Muscle of arm (tissue), 14 donors: ENCODE measurements at places on chromosomes 3 and 15.
A peak's percentile ranks its signal among the peaks of the same experiment; 100 is the strongest.

DNA sequence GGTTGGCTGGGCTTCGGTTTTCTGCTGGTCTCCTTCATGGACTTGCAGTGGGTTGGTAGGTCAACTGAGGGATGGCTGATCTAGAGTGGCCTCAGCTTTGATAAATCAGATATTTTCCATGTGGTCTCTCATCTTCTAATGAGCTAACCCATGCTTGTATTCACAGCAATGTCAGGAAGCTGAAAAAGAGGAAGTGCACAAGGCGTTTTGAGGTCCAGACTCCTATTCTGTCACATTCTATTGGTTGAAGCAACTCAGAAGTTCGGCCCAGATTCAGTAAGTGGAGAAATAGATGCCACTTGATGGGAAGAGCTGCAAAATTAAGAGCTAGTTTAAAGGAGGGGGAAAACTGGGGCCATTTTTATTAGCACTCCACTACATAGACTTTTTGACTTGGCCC lies 361.2 kb downstream of the DIPK2A start:
- DNase-seq, result no peak

GRCh38 chr3:45670991-45671390 lies 18.2 kb upstream of the SACM1L start:
- peak; percentile 73 for DNase-seq

GRCh38 chr3:138060792-138061191 lies 50.8 kb downstream of the CLDN18 start:
- DNase-seq, result no peak

DNA sequence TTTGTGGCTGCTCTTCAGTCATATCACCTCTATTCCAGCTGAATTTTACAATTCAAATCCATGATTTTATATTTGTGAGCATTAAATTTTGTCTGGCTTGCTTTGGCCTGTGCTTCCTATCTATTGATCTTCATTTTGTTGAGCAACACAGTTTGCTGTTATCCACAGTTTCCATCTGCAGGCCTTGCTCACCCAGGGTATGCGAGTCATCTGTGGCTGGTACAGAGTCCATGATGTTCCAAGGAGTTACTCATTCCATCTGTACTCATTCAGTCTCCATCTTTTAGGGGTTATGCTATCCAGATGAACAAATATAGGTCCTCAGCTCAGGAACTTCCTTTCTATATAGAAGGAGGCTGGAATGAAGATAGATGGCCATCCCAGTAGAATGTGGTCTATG lies 70.1 kb upstream of the CCK start:
- no peak for DNase-seq

GRCh38 chr15:94375997-94376396 lies 144.6 kb downstream of the MCTP2 start:
- DNase-seq, result no peak

GRCh38 chr3:16849795-16850194 lies 35.0 kb upstream of the PLCL2 start:
- DNase-seq, result no peak

- no peak for DNase-seq
These were observed 102.0 kb upstream of the MYRIP start for GRCh38 chr3:39707314-39707909.

DNA sequence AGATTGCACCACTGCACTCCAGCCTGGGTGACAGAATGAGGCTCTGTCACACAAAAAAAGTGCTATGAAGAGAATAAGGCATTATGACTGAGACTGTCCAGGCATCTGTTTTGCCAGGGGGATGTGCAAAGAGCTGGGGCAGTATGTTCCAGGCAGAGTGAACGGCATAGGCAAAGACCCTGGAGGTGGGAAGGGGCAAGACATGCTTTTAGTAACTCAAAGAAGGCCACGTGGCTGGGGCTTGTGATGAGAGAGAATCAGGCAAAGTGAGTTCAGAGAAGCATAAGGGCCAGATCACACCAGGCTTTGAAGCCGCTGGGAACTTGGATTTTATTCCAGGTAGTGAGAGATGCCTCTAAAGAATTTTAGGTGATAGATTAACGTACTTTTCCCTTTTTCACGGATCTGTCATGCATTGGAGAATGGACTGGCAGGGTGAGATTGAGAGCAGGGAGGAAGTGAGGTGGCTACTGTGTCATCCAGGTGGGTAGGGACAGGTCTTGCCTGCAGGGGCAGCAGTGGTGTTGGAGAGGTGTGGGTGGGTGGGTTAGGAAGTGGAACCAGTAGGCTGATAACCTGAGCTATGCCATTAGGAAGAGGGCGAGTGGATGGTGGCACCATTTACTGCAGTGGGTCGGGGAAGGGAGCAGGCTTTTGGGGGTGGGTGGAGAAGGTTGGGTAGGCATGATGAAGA lies 31.7 kb downstream of the ATP2B2 start:
- DNase-seq, result no peak

DNA sequence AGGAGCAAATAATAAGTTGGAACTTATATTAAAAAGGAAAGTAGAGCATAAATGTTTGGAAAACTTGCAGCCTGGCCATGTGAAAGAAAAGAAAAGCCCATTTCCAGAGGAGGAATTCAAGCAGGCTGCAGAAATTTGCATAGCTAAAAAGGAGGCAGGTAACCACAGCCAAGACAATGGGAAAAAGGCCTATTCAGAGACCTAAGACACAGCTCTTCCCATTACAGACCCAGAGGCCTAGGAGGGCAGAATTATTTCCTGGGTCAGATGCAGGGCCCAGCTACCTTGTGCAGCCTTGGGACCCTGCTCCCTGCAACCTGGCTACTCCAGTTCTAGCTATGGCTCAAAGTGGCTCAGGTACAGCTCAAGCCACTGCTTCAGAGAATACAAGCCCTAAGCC lies 234.6 kb upstream of the BCHE start:
- no peak for DNase-seq

DNA sequence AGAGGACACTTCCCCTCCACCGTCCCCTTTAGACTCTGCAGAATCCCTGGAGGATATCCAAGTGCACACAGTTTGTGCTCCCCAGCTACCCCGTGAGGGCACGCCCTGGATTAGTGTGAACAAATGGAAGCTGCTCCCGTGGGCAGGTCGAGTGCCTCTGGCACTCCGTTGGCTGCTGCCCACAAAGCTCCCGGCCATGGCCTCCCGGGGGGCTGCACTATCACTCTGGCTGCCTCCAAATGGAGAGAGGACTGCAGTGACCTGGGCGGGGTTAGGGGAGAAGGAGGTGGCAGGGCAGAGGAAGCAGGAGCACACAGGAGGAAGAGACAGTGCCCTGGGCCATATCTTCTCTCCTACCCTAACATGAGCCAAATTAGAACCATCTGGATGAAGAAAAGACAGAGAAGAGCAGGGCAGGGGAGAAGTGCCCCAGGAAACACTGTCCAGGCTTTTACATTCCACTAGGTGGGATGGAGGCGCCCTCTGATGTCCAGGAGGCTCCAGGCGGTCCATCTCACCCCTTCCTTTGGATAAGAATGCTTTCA lies 29.4 kb upstream of the ACAD9 start:
- DNase-seq, result no peak

DNA sequence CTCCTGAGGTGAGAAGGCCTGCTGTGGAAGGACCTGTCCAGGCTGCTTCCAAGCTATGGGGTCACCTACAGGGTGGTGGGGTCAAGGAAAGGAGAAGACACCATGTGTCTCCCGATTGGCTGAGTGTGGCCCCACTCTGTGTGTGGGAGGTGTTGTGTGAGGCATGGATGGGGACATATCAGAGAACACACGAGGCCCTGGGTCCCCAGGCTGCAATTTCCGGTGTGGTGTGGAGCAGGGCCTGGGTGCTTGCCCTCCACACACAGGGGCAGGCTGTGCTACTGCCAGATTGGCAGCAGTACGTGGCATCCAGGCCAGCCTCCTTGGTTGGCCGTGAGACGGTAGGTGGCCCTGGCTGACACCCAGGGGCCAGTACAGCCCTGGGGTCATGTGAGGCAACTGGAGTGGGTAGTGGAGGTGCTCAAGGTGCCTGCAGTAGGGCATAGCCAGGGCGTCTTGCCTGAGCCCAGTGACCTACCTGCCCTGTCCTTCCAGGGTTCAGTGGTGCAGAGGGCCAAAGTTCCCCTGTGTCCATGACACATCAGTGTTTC lies 233.8 kb downstream of the SNRPN start:
- DNase-seq, result no peak

- no peak for DNase-seq
These were observed 5.7 kb downstream of the TTBK2 start for GRCh38 chr15:42914728-42915497.

DNA sequence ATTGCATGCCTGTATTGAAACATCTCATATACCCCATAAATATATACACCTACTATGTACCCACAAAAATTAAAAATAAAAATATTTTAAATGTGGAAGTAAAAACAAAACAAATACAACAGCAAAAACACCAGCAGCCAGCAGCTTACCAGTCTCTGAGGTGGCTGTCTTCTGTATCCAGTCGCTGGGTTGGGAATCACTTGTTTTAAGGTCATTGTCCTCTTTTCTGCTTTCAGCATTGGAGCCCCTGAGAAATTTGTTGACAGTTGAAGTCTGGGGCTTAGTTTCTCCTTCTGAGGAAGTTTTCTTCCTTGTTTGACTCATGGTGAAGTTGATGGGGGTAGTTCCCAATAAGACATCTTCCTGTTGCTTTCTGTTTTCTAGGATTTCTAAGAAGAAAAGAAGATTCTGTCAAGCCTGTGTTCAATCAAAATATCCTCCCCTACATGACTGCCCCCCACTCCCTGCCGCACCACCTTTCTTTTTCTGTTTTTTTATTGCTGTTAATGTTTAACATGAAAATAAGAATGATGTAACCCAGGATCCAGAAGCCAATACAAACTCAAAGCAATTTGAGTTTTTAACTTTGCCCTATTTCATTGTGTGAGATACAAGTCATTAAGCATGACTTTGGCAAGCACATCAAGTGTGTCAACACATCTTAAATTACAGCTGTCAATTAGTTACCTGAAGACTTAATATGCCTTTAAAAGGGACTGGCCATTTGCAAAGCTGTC lies at the start of gene LRRC31:
TSS of gene LRRC31 (minus strand) at position 452 of the 737 bp plus-strand sequence. CDS start at position 324, 128 bp downstream.
- DNase-seq, result no peak

GRCh38 chr3:45596290-45596791 lies 1.8 kb downstream of the LIMD1 start:
- no peak for DNase-seq

DNA sequence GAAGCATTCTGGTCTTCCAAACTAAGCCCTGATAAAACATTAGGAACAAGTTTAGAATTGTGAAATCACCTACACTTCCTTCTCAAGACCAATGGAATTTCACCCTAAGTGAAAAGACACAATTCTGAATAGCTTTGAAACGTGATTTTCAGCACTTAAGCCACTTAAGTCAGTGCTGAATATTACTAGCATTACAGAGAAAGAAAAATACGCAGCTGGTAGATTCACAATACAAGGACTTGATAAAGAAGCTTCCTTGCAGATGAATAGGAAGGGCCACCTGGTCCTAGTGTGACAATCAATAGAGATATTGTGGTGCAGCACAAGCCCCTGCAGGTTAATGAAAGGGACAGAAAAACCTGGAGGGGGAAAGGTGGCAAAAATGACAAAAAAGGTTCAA lies 353.1 kb upstream of the ALCAM start:
- DNase-seq, result no peak

DNA sequence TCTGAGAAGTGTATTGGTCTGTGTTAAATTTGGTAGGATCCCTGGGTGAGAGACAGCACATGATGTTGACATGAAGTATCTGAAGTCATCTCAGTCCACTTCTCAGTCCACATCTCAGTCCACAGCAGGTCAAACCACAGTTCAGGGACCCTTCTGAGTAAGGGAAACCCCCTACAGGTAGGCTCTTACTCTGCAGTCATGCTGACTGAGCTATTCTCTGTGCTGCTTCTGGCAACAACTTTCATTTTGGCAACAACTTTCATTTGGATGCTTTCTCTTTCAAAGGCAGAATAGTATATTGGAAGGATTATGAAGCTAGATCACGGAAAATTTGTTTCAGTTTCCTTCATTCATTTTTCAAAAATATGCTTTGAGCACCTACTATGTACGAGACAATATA lies 178.2 kb upstream of the GOLIM4 start:
- DNase-seq, result peak; percentile 6

- no peak for DNase-seq
These were observed 374.9 kb upstream of the LRRC3B start for GRCh38 chr3:26247712-26248111.

DNA sequence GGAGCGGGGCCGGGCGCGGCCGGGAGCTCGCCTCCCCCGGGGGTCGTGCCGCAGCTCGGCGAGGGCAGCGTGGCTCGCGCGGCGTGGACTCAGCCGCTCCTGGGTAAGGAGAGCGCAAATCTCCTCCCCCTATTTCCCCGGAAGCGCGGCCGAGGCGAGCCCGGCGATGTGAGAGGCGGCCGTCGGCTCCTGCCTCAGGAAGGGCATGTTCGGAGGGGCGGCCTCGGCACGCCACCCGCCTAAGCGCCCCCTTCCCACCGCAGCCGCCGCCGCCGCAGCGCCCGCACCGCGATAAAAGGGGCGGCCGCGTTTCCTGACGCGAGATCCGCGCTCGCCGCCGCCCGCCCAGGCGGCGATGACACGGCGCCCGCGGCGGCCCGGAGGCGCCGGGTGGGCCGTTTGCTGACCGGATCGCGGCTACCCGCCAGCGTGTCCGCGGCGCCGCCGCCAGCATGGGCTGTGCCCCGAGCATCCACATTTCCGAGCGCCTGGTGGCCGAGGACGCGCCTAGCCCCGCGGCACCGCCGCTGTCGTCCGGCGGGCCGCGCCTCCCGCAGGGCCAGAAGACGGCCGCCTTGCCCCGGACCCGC lies at the start of gene PDE8A:
TSS of gene PDE8A (plus strand) at position 146 of the 590 bp plus-strand sequence. CDS start at position 453, 307 bp downstream.
- no peak for DNase-seq

DNA sequence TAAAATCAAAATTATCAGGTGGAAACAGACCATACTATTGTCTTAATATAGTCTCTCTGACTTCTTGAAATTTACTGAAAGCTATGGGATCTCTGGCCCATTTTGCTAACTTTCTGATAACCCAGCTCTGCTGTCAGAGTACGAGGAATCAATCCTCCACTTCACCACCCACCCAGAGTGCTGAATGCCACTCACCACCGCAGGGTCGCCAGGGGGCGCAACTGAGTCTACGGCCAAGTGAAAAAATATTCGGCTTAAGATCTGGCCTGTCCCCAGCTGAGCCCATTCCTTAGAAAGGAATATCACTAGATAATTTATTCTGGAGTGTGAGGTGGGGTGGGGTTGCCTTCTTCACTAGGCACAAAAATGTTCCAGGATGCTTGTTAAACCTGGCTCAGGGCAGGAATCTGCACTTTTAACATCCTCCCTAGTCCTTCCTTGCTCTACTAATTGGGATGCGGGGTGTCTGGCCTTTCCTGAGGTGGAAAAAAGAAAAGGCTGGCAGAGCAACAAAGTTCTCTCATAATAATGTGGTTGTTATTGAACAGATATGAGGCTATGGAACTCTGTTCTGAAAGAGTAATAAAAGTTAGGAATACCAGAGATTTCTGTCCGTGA lies 520.6 kb downstream of the MFSD1 start:
- DNase-seq, result peak; percentile 1

- DNase-seq, result no peak
These were observed 14.7 kb upstream of the SYNM start for GRCh38 chr15:99090011-99090699.
